ENCODE measurements at places on chromosomes 4 and X.
A peak's percentile ranks its signal among the peaks of the same experiment; 100 is the strongest.

GRCh38 chr4:86279293-86279960 is 80.4 kb downstream of the MAPK10 start:
- no peak for DNase-seq

GRCh38 chr4:8748236-8748575 is 123.4 kb downstream of the HMX1 start:
- no peak for DNase-seq

DNA sequence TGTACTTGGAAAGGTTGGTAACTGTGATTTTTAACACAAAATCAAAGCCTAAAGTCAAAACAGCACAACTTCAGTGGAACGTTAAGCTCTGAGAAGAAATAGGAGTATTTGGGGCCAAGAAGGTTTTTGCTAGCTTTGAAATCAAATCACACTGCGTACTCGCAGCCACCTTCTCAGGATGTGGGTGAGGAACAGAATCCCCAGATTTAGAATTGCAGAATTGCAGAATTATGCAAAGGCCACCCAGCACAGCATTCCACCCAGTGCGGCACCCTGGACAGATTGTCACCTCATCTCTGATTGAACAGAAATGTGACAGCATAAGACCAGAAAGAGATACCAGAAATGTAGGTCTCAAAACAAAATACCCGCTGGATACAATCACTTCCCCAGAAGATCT is 181.1 kb downstream of the DHX15 start:
- DNase-seq: no peak

GRCh38 chr4:6710282-6710681 is 617 bp upstream of the MRFAP1L1 start:
- DNase-seq: no peak

DNA sequence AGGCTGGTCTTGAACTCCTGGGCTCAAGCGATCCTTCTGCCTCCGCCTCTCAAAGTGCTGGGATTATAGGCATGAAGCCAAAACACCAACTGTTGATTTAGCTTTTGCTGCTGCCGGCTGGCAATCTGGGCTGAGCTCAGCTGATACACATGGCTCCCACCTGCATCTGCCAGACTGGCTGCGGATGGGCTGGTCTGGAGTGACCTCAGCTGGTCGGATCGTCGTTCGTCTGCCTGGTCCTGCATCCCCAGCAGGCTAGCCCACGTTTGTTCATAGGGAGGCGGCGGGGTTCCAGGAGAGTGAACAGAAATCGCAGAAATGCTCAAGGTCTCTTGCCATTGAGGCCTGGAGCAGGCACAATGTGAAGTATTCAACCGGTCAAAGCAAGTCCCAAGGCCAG is 74.4 kb upstream of the DDX3X start:
- DNase-seq: no peak

GRCh38 chrX:19670854-19671620 is 155.7 kb upstream of the MAP3K15 start:
- DNase-seq: peak; percentile 78

All from MG63 (cell line).